Ascending aorta (tissue), 2 donors: ENCODE measurements at places on chromosomes 6 and 20. TPM values are rescaled to one million over a fixed set of nuclear protein-coding genes. Genes with fewer than 3 reads are reported as not detected.

DNA sequence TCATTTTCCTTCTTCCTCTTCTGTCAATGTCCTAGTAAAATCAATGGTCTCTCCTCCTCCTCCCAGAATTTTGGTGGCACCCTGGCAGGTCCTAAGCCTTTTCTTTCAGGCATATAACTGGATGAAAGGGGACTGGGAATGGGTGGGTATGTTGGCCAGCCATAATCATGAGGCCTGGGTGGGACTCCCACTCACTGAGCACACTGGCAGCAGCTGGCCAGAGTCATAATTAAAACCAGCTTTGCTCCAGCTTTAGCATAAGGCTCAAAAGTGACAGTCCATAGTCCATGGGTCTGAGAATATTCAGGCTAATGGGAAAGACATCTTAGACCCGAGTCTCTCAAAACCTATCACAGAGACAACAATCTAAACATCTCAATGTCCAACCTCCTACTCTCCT, 190.0 kb upstream of the BTBD3 start:
- no peak overlapping the region for H3K4me3 ChIP-seq
- no peaks in the 10 kb centered on the region for H3K27me3 ChIP-seq
- H3K27ac ChIP-seq = no peak overlapping the region
- H3K36me3 ChIP-seq = no peaks in the 10 kb centered on the region
- no peak for DNase-seq

DNA sequence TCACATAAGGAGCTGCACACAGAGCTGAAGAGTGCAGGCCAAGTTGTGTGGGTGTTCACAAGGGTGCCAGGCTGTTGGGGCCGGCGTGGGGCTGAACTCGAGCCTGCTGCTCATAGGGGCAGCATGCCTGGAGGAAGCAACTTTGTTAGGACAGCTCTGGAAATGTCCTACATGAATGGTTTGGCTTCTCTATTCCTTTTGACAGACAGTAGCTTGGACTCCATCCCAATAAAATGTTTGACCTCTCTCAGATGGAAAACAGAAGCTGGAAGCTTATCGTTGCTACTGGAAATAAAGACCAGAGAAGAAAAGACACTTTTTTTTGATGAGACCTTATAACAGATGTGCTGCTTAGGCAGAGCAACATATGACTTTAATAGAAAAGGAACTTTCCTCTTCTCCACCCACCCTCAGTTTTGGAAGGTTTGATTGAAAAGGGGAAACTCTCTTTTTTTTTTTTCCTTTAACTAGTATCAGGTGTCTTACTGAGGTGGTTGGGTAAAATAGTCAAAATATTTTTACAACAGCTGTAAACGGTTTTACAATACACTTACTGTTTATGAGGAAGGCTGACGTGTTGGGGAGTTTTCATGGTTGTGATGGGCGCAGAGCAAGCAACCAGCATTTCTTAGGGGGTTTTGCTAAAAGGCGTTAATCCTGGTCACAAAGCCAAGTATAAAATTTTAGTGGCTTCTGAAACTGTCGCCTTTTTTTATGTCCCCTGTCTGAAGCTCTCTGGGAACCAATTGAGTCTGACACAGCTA, 80.7 kb upstream of the EEF1E1 start:
- no peak for DNase-seq
- no peak overlapping the region for H3K4me3 ChIP-seq
- H3K36me3 ChIP-seq = no peaks in the 10 kb centered on the region
- H3K4me1 ChIP-seq = peaks cover 28% of the 10 kb centered on the region
- no peaks in the 10 kb centered on the region for H3K27me3 ChIP-seq

GRCh38 chr20:34517114-34517505, 888 bp downstream of the DYNLRB1 start:
- peak overlapping the region; percentile 89 for H3K27ac ChIP-seq
- H3K36me3 ChIP-seq = no peaks in the 10 kb centered on the region
- peaks cover 27% of the 10 kb centered on the region for H3K4me1 ChIP-seq
- no peaks in the 10 kb centered on the region for H3K27me3 ChIP-seq

DNA sequence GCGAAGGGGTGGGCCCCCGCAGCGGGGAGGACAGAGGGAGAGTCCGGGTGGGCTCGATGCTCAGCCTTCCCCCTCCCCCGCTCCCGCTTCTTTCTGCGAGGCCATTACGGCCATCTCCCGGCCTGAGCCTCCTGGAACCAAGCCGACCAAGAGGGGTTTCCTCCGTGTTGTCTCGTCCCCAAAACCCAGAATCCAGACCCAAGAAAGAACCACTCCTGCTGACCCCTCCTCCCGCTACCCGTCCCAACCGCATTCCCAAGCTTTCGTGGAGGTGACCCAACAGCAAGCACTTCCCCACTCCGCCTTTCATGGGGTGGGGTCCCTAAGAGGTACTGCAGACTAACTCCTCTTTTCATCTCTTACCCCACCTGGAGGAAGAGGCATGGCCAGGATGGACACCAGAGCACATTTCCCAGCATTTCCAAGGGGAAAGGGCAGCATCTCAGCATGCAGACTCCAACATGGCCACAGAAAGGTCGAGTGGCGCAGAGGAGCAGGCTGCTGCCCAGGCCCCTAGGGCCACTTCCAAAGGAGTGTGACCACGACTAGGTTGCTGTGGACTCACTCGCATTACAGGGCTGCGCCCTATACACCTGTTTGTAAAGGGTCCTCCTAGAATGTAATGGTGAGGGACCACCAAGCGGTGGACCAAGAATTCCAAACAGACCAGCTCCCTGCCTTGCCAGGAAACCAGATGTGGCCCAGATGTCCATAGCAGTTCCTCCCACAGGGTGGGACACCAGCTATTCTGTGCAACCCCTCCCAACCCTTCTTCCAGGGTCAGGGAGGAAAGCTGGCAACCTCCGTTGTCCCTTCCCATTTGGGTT, 53.4 kb downstream of the MRPL14 start:
- no peak for DNase-seq
- H3K27ac ChIP-seq = peak overlapping the region; percentile 13
- H3K36me3 ChIP-seq = no peaks in the 10 kb centered on the region
- H3K27me3 ChIP-seq = no peaks in the 10 kb centered on the region
- H3K4me1 ChIP-seq = peaks cover 4% of the 10 kb centered on the region
- peak overlapping the region; percentile 71 for H3K4me3 ChIP-seq

GRCh38 chr6:141464896-141465295, 667.8 kb upstream of the GJE1 start:
- H3K27me3 ChIP-seq = no peaks in the 10 kb centered on the region
- no peak overlapping the region for H3K27ac ChIP-seq
- no peaks in the 10 kb centered on the region for H3K36me3 ChIP-seq
- DNase-seq = no peak
- no peak overlapping the region for H3K4me3 ChIP-seq
- peaks cover 7% of the 10 kb centered on the region for H3K4me1 ChIP-seq

DNA sequence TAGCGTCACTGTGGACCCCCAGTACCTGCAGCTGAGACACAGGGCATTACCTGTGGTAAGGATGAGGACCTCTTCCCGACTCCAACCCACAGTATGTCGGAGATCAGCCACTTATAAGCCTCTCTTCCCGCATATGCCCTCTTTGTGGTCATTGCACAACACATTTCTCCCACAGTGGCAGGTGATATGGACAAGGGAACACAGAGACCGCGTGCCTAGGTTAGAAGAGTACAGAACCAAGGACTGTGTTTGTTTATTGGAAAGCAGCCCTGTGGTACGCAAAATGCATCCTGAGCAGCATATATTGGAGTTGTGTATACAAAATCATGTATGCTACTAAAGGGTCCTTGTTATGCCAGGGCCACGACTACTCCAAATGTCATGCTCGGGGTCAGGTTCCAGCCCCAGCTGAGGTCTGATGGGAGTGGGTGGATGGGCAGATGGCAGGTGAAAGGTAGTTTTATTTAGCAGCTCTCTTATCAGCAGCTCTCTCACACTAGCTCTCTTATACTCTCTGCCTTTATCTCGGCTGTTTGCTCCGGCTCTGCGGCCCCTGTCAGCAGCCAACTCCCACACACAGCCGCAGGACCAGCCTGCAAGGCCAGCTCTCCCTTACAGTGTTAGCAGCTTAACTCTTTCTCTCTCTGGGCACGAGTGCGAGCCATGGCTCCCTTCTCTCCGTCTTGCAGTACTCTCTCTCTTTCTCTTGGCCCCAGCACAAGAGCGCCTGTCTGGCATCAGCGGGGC, 569.0 kb downstream of the KIF16B start:
- H3K4me1 ChIP-seq = no peaks in the 10 kb centered on the region
- no peaks in the 10 kb centered on the region for H3K36me3 ChIP-seq
- no peak for DNase-seq
- H3K27ac ChIP-seq = no peak overlapping the region
- no peak overlapping the region for H3K4me3 ChIP-seq

- no peaks in the 10 kb centered on the region for H3K27me3 ChIP-seq
- DNase-seq = no peak
- no peak overlapping the region for H3K27ac ChIP-seq
- H3K4me1 ChIP-seq = no peaks in the 10 kb centered on the region
Observed at GRCh38 chr6:119594907-119595306, 245.3 kb upstream of the MAN1A1 start.

DNA sequence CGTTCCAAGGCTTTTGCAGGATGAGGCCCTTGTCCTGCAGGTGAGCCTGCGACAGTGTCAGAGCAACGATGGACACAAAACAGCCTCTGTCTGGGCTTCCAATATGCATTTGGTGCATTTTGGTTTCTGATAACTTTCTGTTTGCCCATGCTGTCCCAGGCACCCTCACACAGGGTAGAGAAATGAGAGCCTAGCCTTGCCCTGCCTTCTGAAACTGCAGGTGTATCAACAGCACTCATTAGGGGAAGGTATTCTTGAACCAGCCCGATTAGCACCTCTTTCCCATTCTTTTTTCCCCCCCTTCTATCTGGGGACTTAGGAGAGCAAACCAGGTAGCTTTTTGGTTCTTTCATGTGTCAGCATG, 30.3 kb downstream of the CHMP4B start:
- no peak overlapping the region for H3K27ac ChIP-seq
- no peaks in the 10 kb centered on the region for H3K4me1 ChIP-seq
- H3K36me3 ChIP-seq = no peaks in the 10 kb centered on the region
- no peak for DNase-seq
- H3K4me3 ChIP-seq = no peak overlapping the region
- no peaks in the 10 kb centered on the region for H3K27me3 ChIP-seq

DNA sequence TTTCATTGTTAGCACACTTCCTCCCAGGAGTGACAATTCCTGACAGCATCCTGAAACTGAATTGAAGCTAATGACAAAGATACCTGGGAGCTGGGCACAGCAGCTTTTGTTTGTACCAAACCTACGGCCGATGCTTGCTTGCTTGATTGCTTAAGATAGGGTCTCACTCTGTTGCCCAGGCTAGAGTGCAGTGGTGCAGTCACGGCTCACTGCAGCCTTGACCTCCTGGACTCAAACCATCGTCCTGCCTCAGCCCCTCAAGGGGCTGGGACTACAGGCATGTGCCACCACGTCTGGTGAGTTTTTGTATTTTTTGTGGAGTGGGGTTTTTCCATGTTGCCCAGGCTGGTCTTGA, 84.7 kb upstream of the SCP2D1 start:
- H3K27me3 ChIP-seq = no peaks in the 10 kb centered on the region
- no peaks in the 10 kb centered on the region for H3K36me3 ChIP-seq
- H3K4me3 ChIP-seq = no peak overlapping the region
- no peak for DNase-seq
- H3K27ac ChIP-seq = no peak overlapping the region

DNA sequence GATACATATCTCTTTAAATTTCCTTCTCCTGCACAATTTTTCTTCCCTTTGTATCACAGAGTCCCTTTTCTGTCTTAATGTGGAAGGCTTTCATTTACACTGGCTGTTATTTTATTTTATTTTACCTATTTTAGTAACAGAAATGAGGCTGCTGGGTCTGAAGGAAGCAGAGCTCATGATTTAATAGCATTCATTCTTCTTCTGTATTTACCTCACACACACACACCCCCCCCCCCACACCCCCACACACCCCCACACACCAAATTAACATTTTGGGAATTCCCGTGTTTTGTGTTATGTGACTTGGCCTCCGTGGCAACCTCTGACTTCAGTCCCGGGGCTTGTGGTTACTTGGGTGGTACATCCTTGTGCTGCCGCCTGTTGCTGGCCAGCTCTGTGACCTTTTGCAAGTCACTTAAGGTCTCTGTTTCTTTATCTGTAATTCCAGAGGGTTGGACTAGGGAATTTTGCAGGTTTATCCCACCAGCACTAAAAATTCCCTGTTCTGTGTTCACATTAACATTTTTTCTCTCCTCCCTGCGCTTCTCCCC, 108.8 kb downstream of the TIAM2 start:
- H3K36me3 ChIP-seq = no peaks in the 10 kb centered on the region
- peaks cover 6% of the 10 kb centered on the region for H3K4me1 ChIP-seq
- no peak for DNase-seq
- H3K27me3 ChIP-seq = no peaks in the 10 kb centered on the region
- no peak overlapping the region for H3K4me3 ChIP-seq

DNA sequence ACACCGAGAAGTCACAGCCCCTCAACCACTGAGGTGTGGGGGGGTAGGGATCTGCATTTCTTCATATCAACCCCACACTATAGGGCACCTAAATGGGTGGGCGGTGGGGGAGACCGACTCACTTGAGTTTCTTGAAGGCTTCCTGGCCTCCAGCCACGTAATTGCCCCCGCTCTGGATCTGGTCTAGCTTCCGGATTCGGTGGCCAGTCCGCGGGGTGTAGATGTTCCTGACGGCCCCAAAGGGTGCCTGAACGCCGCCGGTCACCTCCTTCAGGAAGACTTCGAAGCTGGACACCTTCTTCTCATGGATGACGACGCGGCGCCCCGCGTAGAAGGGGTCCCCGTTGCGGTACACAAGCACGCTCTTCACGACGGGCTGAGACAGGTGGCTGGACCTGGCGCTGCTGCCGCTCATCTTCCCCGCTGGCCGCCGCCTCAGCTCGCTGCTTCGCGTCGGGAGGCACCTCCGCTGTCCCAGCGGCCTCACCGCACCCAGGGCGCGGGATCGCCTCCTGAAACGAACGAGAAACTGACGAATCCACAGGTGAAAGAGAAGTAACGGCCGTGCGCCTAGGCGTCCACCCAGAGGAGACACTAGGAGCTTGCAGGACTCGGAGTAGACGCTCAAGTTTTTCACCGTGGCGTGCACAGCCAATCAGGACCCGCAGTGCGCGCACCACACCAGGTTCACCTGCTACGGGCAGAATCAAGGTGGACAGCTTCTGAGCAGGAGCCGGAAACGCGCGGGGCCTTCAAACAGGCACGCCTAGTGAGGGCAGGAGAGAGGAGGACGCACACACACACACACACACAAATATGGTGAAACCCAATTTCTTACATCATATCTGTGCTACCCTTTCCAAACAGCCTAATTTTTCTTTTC, at the start of gene DCDC2:
Gene DCDC2 (minus strand): TSS at position 724 of the 883 bp plus-strand sequence. CDS start 309 bp downstream, at position 415.
- peak within 1 kb of the TSS; percentile 58 for H3K4me3 ChIP-seq
- H3K36me3 ChIP-seq = no peaks in the 10 kb centered on the region
- H3K27ac ChIP-seq = no peak within 1 kb of the TSS
- H3K27me3 ChIP-seq = no peaks in the 10 kb centered on the region
- no peaks in the 10 kb centered on the region for H3K4me1 ChIP-seq
- DNase-seq = no peak

GRCh38 chr6:158086504-158087223, 81.4 kb downstream of the SERAC1 start:
- H3K4me1 ChIP-seq = peaks cover 7% of the 10 kb centered on the region
- peaks cover 42% of the 10 kb centered on the region for H3K36me3 ChIP-seq
- no peak for DNase-seq
- H3K27ac ChIP-seq = peak overlapping the region; percentile 82

The PLAGL1 gene
- 86.3 TPM for total RNA-seq

The SMPD2 gene
- total RNA-seq = 14.2 TPM

The TRIM40 gene
- total RNA-seq = not detected

The DEFB115 gene
- total RNA-seq = not detected

The RGL2 gene
- total RNA-seq = 63.9 TPM
